ENCODE measurements at places on chromosomes 16 and 17.

- DNase-seq, result no peak
Measured at GRCh38 chr16:57476546-57477410, 9.5 kb downstream of the DOK4 start.

DNA sequence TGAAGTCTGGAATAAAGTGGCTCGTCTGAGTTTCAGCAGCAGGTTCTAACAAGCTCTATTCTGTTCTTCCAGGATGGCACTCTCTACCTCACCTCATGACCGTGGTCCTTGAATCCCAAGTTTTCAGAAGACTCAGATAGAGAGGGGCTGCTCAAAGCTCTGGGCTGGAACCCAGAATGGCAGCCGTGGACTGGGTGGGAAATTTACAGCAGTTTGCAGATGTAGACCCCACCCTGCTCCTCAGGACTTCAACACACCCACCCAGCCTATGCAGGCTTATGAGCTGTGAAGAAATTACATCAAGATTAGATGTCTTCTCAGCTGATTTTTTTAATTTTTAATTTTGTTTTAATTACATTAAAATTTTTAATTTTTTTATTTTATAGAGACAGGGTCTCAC, 59.4 kb downstream of the METRNL start:
- DNase-seq, result no peak

GRCh38 chr17:82246040-82246364, 17.2 kb downstream of the SLC16A3 start:
- no peak for DNase-seq

DNA sequence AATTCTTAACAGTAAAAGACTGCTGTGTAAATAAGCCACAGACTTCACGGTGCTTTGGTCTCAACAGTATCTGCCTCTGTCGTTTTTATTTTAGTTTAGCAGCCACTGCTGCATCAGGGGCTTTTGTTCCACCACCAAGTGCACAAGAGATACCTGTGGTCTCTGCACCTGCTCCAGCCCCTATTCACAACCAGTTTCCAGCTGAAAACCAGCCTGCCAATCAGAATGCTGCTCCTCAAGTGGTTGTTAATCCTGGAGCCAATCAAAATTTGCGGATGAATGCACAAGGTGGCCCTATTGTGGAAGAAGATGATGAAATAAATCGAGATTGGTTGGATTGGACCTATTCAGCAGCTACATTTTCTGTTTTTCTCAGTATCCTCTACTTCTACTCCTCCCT, 7.9 kb downstream of the HERPUD1 start:
- DNase-seq, result no peak

DNA sequence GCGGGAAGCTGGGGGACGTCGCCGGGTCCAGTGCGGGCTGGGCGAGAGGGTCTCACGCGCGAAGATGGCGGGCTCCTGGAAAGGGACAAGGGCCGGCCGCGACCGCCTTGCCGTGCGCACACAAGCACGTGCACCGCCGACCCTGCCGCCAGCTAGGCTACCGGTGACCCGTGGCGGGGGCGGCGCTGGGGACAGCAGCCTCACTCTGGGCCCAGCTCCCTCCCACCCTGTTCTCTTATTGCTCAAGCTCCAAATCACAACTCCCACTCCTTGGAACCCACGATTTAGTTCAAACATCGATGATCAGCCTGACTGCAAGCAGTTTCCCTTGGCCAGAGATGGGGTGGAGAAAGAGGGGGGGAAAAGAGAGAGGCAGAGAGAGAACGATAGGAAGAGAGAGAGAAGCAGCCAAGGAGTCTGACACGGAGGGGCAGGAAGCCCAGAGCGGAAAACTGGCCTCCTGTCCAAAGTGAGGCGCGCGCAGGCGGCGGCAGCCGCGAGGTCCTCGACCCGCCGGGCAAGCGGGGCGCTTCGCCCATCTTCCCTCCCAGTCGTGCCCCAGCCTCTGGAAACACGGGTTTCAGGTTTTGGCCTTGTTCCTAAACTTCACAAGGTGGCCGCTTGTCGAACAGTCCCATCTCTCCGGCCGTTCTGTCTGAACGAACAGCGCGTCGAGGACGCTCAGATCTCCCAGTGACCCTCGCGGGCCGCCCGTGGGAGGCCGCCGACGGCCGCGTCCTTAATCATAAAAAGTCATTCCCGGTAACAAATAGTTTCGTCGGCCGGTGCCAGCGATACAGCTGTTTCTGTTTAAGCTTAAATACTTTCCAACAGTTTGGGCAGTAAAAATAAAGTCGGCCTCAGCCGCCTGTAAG, 1.7 kb upstream of the CBX8 start:
- DNase-seq, result no peak

- DNase-seq, result no peak
Measured at GRCh38 chr16:81786868-81787267, 7.8 kb downstream of the PLCG2 start.

- no peak for DNase-seq
Measured at GRCh38 chr16:71498031-71498430, 8.9 kb upstream of the ZNF19 start.

DNA sequence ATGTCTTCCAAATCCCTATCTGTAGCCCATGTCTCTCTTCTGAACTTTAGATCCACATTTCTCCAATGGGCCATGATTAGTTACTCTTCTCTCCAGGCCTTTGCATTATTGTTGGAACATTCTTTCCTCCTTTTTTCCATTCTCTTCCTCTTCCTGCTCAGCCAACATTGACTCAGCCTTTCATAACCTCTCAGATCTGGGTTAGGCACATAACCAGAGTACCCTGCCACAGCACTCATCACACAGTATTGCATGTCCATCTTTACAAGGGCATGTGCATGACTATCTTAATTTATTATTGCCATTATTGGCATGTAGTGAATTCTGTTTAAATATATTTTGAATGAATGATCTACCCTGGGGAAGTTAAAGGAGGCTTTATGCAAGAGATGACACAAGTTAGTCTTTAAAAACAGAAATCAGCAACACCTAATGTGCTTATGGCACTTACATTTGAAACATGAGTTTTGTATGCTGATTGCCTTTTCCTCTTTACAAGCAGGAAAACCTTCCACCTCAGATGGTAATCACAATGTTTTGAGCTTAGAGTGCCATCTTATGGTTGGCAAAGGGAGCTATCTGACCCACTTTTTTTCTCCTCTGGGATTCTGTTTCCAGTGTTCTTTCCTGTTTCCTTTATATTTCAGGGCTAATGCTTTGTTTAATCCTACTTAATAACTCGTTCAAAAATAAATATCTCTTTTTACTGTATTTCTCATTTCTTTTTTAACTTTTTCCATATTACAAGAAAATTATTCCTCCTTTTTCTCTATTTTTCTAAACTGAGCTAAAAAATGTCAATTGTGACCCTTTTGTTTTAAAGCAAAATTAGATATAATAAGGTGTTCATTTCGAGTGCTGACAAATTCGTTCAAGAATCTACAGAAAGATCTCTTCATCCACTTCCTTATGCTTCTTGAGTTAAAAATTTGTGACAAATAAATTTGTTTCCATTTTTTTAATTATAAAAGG, 151.0 kb upstream of the RBL2 start:
- DNase-seq, result peak; percentile 3

DNA sequence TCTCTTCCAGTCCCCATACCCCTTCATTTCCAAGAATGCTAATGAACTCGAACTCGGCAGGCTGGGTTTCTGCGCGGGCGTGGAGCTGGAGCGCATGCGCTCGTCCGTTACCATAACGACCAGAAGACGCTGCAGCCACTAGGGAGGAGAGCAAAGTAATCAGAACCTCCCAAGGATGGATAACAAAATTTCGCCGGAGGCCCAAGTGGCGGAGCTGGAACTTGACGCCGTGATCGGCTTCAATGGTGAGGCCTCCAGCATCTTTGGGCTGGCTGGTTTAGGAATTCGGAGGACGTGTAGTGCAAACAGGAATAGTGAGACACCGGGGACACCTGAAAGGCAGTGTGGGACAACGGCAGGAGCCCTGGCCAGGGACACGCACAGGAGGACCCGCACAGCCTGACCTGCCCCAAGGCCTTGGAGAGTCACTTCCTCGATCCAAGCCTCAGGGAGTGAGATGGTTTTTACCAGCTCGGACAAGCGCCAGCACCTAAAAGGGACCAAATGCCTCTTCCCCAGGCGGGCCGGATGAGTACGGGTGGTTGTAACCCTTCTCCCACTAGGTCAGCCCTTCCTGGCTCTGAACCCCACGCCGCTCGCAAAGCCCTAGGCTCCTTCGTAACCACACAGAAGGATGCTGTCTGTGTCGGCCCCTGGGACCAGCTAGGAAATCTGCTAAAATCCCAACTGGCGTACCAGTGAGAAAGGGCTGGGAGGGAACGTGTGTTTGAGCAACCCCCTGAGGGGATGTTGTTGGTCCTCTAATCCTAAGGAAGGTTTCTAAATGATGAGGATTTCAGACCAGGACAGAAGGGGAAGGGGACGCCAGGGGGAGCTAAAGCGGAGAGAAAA, at the start of gene CFAP52:
CFAP52 (plus strand) TSS at position 122 of the 852 bp plus-strand sequence; CDS start at position 176, 54 bp downstream.
- peak; percentile 10 for DNase-seq

DNA sequence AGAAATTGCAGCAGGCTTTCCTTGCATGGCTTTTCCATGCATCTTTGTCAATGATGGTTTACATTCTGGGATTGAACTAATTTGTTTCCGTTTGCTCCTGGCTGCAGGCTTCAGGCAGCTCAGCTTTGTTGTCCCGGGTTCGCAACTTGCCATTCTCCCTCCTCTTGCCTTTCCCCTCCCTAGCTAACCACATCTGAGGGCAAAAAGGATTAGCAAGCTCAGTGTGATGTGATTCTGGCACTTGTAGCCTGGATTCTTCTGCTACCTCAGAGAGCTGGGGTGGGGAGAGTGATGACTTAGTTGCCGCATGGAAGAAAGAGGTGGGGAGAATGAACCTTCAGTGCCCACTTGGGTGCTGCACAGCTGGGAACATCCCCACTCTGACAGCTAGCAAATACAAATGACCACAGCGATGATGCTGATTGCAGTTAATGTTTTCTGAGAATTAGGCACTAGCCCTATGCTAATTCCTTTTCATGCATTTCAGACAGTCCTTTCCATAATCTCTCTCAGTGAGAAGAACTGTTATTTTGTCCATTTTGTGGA, 120.2 kb upstream of the SALL1 start:
- DNase-seq, result no peak

DNA sequence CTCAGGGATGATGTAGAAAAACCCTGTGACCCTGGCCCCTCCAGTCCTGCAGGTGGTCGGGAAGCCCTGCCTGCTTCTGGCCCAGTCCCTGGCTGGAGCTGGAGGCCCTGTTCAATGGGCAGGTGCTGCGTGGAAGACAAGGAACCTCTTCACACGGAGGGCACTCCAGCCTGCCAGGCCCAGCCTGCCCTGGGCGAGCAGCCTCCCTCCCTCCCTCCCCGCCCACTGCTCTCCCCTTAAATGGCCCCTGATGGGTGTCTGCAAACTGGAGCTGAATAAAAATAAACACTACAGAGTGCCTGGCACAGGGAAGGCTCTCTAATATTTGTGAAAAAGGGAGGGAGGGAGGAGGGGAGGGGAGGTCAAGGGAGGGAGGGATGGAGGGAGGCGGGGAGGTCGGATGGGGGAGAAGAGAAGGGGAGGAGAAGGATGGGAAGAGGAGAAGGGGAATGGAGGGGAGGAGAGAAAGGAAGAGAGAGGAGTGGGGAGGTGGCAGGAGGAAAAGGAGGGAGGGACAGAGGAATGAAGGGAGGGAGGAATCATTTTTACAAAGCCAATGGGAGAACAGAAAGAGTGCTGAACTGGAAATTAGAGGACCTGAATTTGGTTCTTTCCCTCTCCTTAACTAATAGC, 222.8 kb upstream of the TNRC6C start:
- no peak for DNase-seq

DNA sequence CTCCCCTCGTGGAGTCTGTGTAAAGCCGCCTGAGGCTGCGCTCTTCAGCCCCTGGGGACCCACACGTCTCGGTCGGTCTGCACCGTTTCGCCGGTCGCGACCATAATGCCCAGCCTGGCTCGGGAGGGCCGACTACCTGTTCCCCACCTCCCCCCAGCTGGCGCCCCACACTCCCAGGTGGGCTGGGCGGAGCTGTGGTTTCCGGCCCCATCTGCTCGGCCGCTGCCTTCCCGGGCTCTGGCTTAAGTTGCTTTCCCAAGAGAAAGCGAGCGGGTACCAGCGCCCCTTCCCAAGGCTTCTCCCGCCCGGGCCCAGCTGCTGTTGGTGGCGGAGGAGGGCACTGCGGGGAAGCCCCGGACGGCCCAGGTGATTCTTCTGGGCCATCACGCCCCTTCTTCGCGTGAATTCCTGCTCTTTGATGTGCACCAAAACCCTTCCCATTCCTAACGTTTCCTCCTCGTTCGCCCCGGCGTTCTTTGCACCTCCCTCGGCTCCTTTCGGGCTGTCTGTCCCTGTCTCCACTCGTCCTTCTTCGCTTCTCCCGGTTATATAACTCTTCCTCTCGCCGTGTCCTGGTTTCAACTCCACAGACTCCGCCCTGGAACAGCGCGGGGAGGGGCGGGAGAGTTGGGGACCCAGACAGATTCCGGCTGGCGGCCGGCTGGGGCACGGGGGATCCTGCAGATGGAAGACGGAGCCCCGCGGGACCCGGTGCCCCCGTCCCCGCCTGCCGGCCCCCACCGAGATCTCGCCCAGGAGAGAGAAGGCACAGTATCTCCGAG, 2.0 kb downstream of the KDM6B start:
- DNase-seq, result peak; percentile 53

All from bone marrow (tissue), 2 donors.